ENCODE measurements at places on chromosomes 13 and 19.

- no peak for DNase-seq
Measured at GRCh38 chr13:95784900-95785290, 108.0 kb downstream of the DNAJC3 start.

- DNase-seq, result no peak
Measured at GRCh38 chr19:19937403-19937802, 36.7 kb downstream of the ZNF93 start.

GRCh38 chr19:17206736-17207581, 8.2 kb upstream of the USE1 start:
- DNase-seq, result no peak

DNA sequence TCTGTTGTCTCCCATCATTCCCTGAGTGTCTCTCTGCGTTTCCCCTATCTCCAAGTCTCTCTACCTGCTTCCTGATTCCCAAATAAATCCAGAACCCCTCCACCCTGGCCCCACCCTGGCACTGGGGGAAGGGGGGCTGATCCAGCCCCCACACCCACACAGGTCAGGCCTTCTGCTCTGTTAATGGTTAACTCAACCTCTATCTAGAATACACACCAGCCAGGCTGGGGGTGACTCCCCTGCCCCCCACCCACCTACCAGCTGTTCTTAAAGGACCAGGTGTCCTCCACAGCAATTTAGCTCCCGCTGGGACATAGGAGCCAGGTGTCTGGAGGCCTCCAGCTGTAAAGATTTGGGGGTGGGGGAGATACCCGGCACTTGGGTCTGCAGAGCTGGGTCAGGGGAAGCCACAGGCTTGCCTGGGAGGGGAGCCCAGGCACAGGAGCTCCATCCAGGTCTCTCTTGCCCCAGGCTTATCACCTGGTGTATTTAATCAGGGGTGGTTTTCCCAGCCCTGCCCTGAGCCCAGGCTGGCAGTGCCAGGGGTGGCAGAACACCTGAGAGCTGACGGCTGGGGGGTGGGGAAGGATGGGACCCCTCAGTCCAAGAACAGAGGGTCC, 3.9 kb downstream of the IRF2BP1 start:
- DNase-seq, result no peak

GRCh38 chr13:82062772-82063171, 1721.8 kb upstream of the SPRY2 start:
- DNase-seq, result no peak

- DNase-seq, result no peak
Measured at GRCh38 chr13:29379281-29379680, 216.2 kb downstream of the SLC7A1 start.

DNA sequence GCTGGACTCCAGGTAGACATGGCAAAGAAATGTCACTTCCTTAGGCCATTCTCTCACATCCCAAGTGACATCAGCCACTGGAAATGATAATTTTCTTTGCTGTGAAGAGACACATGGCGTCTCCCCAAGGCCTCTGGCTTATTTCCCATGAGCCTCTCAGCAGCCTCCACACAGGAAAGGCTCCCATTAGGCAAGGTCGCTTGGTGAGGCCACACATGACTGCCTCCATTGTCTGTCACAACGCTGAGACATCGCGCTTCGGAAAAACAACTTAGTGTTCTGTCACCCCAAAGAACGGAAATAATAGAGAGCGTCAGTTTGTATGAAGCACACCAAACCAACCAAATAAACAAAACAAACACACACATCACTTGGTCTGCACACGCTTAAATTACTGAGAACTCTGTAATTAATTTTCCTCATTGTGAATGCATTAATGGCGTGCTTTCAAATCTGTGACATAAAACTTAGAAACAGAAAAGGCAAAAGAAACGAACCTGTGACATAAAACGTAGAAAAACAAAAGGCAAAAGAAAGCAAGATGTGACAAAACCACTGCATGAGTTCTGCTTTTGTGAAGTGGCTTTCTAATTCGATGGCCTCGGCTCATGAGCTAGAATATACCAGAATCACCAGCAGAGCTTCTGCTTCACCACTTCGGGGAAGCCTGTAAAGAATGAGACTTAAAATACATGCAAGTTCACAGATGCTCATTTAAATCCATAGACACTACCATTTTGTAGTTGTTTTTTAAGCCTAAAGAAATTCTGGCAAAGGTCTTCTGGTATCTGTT, 404.2 kb upstream of the SGCG start:
- DNase-seq, result no peak

DNA sequence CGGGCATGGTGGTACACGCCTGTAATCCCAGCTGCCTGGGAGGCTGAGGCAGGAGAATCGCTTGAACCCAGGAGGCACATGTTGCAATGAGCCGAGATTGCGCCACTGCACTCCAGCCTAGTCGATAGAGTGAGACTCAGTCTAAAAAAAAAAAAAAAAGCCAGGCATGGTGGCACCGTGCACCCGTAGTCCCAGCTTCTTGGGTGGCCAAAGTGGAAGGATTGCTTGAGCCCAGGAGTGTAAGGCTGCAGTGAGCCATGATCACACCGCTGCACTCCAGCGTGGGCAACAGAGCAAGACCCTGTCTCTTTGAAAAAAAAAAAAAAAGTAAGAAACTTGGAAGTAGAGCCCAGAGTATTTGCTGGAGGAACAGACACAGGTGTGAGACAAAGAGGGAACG, 27.7 kb downstream of the CCDC8 start:
- no peak for DNase-seq

- DNase-seq, result no peak
Measured at GRCh38 chr13:105788530-105788929, 746.9 kb downstream of the EFNB2 start.

DNA sequence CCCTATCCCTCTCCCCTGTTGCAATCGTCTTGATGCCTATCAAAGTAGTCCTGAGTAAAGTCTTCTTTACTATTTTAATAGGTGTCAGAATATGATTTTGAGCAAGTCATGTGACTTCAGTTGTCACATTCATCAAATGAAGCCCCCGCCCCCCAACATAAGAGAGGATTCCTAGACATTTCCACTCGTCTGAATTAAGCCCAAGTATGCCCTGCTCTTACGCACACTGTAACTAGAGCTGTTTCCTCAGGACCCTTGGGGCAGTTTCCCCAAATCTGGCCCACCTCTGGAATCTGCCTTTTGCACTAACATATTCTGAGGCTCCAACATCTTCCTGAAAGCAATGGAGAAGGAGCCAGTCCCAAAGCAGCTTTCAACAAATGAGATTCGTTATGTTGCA, 25.5 kb downstream of the SACS start:
- DNase-seq, result no peak

DNA sequence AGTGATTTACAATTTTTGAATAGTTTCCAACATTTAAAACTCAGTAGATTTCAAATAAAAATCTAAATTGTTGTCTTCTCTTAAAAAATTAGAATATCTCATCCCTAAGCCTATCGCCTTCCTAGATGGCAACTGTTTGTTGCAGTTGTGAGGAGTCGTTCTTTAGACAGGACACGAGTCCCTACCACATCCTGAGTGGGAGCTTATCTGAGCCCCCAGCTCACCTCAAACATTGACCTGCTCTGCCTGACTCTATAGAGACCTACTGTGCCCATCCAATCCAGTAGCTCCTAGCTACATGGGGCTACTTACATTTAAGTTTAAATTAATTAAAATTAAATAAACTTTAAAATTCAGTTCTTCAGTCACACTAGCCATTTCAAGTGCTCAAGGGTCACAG, 434.7 kb downstream of the FOXO1 start:
- no peak for DNase-seq

DNA sequence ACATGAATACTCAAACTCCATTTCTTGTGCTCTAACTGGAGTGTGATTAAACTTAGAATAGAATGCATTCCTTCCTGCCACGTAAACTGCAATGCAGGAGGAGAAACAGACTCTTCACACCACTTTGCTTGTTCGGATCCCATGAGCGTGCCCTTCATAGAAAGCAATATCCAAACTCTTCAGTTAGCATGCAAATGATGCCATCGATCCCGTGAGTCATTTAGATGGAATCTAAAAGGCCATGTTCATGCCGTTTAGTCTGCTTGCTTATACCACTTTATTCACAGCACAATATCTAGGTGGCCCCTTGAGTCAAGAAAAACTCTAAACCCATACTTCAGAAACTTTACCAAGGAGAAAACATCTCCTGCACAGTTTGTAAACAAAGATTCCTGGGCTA, 225.8 kb downstream of the OXGR1 start:
- DNase-seq, result no peak

DNA sequence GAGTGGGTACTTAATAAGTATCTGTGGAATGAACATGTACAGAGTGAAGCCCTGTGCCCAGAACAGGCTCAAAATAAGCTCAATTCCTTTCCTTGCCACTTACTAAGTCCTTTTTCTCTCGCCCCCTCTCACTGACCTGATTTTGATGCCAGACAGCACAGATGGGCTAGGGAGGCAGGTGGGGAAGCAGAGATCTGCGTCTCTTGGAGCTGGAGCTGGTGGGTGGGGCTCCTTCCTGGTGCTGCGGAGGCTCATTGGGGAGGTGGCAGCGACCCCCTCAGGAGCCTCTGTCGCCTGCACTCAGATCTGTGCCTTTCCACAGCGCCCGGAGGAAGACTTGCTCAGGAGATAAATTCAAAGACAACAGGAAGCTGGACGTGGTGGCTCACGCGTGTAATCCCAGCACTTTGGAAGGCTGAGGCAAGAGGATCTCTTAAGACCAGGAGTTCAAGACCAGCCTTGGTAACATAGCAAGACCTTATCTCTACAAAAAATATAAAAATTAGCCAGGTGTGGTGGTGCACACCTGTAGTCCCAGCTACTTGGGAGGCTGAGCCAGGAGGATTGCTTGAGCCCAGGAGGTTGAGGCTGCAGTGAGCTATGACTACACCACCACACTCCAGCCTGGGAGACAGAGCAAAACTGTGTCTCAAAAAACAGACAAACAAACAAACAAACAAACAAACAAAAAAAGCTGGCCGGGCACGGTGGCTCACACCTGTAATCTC, 14.6 kb downstream of the AKT2 start:
- no peak for DNase-seq

- DNase-seq, result no peak
Measured at GRCh38 chr13:57877601-57878000, 246.1 kb downstream of the PCDH17 start.
